ENCODE measurements at places on chromosomes 5 and 9.

GRCh38 chr9:5629312-5630080, 589 bp downstream of the RIC1 start:
- peak; percentile 25 for DNase-seq

GRCh38 chr9:90861826-90862740, 60.5 kb downstream of the SYK start:
- DNase-seq = no peak

- no peak for DNase-seq
Measured at GRCh38 chr9:17594961-17595360, 16.1 kb downstream of the SH3GL2 start.

DNA sequence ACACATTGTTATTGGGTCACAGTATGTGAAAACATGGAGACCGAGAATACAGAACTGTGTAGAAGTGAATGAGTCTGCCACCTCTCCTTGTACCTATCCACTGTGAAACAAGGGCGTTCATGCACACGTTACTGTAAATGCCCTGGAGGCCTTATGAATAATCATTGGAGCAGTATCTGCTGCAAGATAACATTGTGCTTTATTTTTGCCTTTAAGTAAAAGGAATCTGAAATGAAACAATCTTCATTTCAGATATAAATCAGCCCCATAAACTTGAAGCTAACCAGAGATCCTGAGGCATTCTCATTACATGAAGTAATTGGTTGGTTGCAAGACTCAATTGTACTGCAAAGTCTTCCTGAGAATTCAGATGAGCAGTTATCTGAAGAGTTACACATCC, 419.6 kb downstream of the KDM4C start:
- no peak for DNase-seq

GRCh38 chr5:134813407-134813806, 32.4 kb upstream of the C5orf24 start:
- no peak for DNase-seq

DNA sequence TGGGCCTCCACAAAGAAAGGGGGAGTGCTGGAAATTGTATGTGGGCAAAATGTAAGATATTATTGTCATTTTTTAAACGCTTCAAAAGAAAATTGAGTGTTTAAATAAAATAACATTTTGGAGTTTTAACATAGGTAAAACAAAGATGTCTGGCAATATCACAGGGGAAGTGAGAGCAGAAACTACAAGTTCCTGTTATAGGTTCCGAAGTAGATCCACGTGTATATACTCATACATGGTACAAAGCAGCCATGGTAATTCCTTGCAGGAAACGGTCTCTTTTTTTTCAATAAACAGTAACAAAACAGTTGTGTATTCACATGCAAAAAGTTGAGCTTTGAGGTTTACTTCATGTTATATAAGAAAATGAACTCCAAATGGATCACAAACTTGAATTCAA, 78.4 kb downstream of the MTRR start:
- no peak for DNase-seq

DNA sequence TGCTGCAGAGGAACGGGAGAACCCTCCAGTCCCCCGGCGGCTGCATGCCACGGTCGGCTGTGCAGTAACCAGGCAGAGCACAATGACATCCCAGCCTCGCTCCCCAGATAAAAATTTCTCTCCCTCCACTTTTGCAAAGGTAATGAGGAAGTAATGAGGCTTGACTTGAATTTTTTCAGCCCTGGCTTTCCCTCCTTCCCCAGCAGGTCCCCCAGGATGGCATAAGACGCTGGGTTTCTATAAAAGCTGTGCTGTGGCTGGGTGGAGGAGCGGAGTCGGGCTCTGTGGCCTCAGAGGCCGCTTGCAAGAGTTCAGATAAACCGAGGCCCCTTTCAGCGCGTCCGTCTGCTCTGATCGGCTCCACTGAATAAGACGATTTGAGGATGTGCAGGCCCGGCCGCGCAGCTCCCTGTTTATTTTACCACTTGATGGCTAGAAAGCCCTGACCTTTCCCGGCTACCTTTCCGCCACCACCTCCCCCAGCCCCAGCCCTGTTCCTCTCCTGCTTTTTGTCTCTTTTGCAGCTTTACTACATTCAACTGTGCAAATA, 351.9 kb upstream of the IRX2 start:
- DNase-seq = no peak

DNA sequence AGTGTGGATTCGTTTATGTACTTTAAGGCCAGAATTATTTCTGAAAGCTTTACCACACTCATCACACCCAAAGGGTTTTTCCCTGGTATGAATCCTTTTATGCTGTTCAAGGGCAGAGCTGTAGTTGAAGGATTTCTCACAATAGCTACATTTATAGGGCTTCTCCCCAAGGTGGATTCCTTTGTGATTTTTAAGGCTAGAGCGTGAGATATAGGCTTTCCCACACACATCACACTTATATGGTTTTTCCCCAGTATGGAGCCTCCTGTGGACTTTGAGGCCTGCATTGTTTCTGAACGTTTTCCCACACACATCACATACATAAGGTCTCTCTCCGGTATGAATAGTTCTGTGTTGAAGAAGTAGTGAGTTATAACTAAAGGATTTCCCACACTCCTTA, 11.2 kb downstream of the ZFP62 start:
- DNase-seq = no peak

DNA sequence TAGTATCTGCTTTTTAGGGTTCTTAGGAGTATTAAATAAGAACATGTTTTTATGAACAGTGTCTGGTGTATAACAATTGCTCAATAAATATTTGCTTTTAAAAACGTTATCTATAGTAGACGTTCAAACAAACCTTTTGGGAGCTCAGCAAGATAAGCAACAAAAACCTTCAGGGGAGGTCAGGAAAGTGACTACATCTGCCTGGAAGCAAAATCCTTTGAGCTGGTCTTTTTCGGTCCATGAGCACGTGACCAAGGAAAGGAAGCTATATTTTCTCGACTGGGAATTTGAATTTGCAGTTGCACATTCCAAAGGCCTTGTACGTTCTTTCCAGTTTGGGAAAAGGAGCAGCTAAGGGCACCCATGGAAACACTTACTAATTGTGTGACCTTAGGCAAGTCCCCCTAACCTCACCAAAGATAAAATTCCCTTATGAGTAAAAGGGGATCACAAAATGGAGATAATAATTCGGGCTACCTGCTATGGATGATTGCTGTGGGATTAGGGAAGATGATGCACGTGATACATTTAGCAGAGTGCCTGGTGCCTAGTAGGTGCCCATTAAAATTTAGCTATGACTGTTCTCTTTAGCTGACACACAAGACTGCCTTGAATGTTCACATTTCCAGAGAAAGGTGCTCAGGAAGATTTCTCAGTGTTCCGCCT, 45.4 kb downstream of the PTTG1 start:
- DNase-seq = no peak

- no peak for DNase-seq
Measured at GRCh38 chr5:113236536-113237288, 198.1 kb downstream of the TSSK1B start.

DNA sequence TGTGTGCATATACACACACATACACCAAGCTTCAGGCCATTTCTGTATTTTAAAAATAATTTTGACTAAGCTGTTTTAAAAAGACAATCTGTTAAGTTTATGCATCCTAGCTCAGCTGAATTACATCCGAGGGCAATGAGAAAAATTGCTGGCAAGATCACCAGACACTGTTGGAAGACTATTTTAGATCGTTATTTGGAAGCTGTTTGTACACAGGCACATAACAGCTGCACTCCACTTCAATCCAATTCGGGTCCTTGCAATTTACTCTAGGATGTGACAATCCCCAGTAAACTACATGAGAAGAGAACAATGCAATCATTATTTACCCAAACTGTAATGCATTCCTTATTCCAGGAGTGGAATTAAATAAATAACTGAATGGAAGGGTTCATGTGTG, 79.3 kb upstream of the RASA1 start:
- DNase-seq = no peak

GRCh38 chr9:104987743-104988142, 59.8 kb upstream of the ABCA1 start:
- DNase-seq = no peak

DNA sequence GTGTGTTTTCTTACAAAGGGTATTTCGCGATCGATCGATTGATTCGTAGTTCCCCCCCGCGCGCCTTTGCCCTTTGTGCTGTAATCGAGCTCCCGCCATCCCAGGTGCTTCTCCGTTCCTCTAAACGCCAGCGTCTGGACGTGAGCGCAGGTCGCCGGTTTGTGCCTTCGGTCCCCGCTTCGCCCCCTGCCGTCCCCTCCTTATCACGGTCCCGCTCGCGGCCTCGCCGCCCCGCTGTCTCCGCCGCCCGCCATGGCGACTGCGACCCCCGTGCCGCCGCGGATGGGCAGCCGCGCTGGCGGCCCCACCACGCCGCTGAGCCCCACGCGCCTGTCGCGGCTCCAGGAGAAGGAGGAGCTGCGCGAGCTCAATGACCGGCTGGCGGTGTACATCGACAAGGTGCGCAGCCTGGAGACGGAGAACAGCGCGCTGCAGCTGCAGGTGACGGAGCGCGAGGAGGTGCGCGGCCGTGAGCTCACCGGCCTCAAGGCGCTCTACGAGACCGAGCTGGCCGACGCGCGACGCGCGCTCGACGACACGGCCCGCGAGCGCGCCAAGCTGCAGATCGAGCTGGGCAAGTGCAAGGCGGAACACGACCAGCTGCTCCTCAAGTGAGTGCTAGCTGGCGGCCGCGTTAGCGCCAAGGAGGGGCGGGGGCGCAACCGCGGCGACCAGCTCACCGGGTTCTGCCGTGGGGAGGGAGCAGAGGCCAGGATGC, 480 bp downstream of the LMNB1 start:
- no peak for DNase-seq

DNA sequence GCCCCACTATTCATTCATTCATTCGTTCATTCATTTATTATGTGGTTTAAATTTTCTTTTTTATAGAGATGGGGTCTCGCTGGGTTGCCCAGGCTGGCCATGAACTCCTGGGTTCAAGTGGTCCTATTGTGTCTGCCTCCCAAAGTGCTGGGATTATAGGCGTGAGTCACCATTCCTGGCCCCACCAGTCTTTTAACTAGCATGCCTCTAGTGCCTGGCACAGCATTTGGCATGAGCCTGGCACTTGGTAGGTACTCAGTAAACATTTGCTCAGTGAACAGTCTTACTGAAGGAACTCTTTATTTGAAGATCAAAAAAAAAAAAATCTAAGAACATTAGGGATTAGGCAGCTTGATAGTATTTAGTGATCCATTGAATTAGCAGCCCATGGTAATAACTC, 98.1 kb downstream of the KDM4C start:
- DNase-seq = no peak

- DNase-seq = no peak
Measured at GRCh38 chr5:75457691-75458090, 53.7 kb downstream of the CERT1 start.

- DNase-seq = no peak
Measured at GRCh38 chr9:100186356-100186755, 87.3 kb downstream of the INVS start.

DNA sequence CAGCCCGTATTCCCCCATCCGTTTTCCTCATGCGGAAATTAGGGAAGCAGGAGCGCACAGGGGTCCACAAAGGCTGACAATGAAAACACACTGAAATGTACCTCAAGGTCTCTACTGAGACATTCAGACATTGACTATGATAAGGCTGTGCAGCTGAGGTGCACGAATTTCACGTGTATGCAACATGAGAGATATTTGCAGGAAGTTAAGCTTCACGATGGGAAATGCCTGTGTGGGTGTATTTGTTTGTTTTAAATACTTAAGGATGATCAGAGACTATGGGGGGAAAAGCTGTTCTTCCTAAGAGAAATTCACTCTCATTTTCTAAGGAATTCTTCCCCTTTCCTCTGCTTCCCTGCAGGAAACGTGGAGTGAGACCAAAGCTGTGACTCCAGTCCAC, 2.6 kb upstream of the SPATA31E1 start:
- no peak for DNase-seq

- DNase-seq = no peak
Measured at GRCh38 chr9:70517926-70518610, 103.6 kb upstream of the KLF9 start.

GRCh38 chr9:91658513-91659105, 235.0 kb upstream of the NFIL3 start:
- DNase-seq = no peak

DNA sequence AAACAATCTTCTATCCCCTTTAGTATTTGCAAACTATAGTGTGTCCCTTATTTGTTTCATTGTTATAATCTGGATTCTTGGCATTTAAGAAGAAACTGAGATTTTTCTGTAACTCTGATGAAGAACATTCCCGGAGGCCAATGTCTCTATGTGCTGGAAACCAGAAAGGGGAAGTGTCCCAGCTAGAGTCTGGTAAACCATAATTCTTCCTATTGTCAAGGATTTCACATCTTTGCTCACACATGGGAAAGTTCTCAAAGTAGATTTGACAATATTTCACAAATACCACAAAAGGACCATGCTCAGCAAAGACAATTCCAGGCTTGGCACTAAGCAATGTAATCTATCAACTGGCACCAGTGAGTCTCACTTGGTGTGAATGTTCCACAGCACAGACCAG, 146.8 kb downstream of the MUSK start:
- DNase-seq = no peak

DNA sequence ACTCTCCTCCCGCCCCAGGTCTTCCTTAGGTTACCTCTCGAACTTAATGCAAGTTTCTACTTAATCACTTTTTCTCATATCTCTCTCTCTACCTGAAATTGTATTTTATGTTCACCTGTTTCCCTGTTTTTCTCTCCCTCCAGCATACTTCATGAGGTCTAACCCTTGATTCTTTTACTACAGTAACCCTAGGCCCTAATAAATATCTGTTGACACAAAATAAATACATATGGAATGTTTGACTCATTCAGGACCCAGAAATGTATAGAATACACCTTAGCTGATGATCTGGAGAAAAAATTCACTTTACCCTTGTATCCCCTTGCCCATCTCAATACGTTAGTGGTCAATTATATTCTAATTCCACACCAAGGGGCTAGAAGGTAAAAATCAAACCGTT, 250.9 kb upstream of the PTGER4 start:
- no peak for DNase-seq

DNA sequence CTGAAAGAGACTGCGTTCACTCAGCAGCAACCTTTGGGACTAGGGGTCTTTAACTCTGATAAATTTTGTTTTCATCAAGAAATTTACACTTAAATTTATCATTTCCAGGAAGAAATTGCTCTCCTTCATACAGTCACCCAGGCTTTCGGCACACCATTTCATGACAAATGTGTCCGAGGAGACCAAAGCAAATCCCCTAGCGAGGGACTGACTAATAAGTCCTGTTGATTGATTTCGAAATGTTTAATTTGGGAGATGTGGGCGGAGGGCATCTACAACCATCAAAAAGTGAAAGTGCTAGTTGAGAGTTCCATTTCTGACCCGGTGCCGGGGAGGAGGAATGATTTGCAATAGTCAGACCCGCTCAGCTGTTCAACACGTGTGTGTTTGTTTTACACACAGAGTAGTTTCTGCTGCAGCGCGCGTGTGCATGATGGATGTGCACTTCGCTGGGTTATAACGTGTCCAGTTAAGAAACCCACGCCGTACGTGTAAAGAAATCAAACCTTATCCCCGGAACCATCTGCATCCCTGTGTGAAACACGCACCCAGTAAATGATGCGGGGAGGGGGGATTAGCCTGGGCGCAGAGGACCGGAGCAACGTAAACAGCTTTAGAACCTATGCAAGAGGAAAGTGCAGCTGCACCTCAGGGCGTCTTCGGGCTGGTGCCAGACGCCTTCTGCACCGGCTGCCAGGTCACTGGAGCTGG, 845 bp upstream of the NR4A3 start:
- DNase-seq = peak; percentile 32
